T-helper 22 cell (primary cell): ENCODE measurements at places on chromosomes 11 and 22.

- no peak for DNase-seq
These were observed 372.8 kb upstream of the CCDC179 start for GRCh38 chr11:23233075-23233474.

- no peak for DNase-seq
These were observed 505.4 kb downstream of the KCNA4 start for GRCh38 chr11:29511394-29511793.

- DNase-seq = no peak
These were observed 452.7 kb upstream of the CNTN5 start for GRCh38 chr11:98568013-98568412.

DNA sequence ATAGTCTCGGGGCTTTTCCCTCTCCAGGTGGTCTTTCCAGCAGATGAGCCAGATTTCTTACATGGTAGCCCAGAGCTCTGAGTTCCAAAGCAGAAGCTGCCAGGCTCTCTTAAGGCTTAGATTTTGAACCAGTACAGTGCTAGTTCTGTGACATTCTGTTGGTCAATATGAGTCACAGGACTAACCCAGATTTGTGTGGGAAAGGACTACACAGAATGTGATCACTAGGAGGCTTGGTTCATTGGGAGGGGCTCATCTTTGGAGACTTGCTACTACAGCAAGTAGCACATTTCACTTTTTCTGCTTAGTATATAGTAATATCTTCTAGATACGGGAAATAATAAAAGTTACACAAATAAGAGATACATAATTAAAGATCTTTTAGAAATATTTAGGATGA lies 24.1 kb downstream of the RNF214 start:
- no peak for DNase-seq

GRCh38 chr11:62602141-62603071 lies 741 bp upstream of the MTA2 start:
- peak; percentile 22 for DNase-seq

DNA sequence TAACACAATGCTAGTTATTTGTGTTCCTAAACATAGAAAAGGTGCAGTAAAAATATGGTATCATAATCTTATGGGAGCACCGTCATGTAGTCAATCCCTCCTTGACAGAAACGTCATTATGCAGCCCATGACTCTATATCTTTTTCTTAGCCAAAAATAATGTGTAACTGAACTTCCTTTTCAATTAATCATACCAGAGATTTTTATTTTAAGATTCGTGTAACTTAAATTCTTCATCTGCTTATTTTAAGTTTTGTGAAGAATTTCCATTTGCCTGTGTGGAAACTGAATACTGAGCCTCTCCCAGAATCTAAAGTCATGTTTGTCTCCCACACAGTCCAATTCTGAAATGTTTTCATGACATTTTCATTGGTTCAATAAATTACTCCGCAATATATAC lies 699.1 kb downstream of the KCNA4 start:
- DNase-seq = no peak

DNA sequence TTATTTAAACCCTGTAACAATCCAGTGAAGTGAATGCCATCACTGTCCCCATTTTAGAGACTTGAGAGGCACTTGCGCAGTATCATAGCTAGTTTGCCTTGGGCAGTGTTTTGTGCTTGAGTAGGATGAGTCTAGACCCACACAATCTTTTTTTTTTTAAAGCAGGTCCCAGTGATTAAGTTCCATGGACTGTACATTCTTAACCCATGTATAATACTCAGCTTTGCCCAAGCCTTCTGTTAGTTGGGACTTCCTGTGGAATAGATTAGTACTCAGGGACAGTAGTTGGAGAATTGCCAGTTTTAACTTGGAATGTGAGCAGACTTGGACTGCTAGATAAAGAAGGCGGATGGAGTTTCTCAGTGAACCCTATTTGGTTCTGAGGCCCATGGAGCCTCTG lies 108.6 kb upstream of the RASSF10 start:
- no peak for DNase-seq

GRCh38 chr11:629237-629583 lies 2.2 kb upstream of the SCT start:
- DNase-seq = no peak

- no peak for DNase-seq
These were observed 6.5 kb upstream of the USP28 start for GRCh38 chr11:113881856-113882255.

- DNase-seq = no peak
These were observed 898 bp downstream of the ZNF215 start for GRCh38 chr11:6927030-6927617.

DNA sequence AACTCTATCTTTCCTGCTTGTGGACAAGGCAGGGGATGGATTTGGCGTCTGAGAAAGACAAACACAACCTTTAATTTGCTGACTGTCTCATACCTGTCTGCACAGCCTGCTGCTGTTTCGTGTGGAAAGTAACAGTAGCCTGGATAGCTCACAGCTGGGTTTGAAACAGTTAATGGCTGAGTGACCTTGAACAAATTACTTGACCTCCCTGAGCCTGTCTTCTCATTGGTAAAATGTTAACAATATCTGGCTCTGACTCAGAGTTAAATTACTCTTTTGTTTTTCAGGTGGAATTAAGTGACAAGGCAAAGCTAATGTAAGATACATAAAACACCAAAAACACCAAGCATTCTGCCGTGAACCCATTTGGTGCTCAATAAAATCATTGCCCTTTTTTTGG lies 41.1 kb upstream of the ADA2 start:
- no peak for DNase-seq

DNA sequence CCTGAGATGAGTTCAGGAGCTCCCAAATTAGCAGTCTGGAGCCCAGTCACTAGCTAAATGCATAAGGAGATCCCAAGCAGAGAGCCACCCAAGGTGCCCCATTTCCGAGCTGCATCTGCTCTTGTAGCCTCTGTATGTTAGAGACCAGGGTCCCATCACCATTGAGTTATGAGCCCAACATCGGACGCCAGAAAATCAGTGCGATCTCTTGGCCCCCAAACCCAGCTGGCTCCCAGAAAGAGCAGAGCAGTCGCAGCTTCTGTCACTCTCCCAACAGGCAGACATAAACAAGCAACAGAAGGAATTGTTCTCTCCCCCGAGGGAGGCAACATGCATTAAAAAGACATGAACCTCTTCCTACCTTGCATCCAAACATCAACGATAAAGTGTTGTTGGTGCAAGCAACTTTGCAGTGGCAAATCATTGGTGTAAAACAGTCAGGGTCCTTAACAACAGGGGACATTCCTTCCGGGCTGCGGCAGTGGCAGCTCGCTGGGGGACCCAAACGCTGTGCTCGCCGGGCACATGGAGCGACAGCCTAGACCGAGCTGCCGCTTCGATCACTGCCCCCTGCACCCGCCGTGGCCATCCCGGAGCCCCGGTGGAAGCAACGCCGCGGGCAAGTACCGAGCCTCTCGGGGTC lies 907.1 kb downstream of the DLG2 start:
- DNase-seq = no peak

DNA sequence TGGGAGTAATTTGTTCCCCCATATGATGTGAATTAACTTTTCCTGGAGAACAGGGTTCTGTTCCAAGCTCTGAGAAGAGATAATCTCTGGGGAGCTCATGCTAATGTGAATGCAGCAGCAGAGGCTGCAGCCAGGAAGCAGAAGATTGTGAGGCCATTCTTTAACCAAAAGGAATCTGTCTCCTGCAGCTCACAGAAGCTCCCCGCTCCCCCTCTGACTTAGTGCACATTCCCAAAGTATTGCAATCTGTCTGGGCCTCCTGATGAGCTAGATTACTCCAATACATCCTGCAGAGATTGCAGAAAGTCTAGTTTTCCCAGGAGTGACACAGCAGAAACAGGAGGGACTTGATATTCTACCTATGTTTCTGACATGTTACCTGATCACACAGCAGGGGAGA lies 420.6 kb upstream of the FAT3 start:
- DNase-seq = no peak

GRCh38 chr11:76911415-76911808 lies 50.7 kb downstream of the ACER3 start:
- DNase-seq = no peak

DNA sequence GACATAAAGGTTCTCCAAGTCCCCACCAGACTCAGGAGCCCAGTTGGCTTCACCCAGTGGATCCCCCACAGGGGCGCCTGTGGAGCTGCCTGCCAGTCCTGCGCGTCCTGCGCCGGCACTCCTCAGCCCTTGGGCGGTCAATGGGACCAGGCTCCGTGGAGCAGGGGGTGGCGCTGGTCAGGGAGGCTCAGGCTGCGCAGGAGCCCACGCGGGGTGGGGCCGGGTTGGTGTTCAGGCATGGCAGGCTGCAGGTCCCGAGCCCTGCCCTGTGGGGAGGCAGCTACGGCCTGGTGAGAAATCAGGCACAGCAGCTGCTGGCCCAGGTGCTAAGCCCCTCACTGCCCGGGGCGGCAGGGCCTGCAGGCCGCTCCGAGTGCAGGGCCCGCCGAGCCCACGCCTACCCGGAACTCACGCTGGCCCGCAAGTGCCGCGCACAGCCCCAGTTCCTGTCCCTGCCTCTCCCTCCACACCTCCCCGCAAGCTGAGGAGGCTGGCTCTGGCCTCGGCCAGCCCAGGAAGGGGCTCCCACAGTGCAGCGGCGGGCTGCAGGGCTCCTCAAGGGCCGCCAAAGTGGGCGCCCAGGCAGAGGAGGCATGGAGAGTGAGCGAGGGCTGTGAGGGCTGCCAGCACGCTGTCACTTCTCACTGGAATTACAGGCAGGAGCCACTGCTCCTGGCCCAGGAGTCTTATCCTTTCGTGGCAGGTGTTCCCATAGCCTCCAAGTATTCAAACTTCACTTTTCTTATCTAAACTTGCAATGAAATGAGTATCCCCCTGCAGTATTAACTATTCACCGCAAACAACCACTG lies 22.8 kb upstream of the ZBTB44 start:
- no peak for DNase-seq

GRCh38 chr11:38646382-38646781 lies 2048.3 kb upstream of the RAG2 start:
- DNase-seq = no peak

DNA sequence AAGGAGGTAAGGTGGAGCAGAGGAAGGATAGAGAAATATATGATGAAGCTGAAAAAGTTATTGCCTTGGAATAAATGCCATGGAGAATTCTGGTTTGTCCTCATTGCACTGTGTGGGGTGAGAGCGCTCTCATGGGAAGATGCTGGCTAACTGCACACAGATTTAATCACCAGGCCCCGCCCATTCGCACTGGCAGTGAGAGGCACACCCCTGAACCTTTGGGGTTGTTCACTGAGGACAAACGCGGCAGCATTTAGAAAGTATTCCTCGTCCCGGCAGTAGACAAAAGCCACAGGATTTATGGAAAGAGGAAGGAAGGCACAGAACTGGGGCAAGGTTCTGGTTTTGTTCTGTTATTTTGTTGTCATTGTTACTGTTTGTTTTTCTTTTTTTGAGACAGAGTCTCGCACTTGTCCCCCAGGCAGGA lies 70.2 kb downstream of the MED15 start:
- DNase-seq = no peak

DNA sequence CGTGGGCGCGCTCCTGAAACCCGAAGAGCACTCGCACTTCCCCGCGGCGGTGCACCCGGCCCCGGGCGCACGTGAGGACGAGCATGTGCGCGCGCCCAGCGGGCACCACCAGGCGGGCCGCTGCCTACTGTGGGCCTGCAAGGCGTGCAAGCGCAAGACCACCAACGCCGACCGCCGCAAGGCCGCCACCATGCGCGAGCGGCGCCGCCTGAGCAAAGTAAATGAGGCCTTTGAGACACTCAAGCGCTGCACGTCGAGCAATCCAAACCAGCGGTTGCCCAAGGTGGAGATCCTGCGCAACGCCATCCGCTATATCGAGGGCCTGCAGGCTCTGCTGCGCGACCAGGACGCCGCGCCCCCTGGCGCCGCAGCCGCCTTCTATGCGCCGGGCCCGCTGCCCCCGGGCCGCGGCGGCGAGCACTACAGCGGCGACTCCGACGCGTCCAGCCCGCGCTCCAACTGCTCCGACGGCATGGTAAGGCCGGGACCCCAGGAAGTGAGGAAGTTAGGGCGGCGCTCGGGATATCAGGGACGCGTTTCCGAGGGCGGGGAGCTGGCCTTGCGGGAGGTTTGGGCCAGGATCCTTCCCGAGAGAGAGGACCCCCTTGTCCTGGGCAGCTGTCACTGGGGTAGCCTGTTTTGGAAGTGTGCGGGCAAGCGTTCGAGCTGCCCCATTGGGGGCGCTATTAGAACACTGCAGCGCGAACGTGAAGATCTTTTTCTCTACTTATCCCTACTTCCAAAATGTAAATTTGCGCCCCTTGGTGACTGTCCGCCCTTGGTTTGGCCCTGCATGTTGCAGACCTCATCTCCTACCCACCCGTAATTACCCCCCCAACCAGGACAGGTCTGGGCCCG lies 796 bp downstream of the MYOD1 start:
- no peak for DNase-seq

GRCh38 chr11:117287668-117288067 lies 3.5 kb upstream of the BACE1-AS start:
- DNase-seq = no peak

- no peak for DNase-seq
These were observed 4.7 kb downstream of the C11orf52 start for GRCh38 chr11:111923351-111923788.

DNA sequence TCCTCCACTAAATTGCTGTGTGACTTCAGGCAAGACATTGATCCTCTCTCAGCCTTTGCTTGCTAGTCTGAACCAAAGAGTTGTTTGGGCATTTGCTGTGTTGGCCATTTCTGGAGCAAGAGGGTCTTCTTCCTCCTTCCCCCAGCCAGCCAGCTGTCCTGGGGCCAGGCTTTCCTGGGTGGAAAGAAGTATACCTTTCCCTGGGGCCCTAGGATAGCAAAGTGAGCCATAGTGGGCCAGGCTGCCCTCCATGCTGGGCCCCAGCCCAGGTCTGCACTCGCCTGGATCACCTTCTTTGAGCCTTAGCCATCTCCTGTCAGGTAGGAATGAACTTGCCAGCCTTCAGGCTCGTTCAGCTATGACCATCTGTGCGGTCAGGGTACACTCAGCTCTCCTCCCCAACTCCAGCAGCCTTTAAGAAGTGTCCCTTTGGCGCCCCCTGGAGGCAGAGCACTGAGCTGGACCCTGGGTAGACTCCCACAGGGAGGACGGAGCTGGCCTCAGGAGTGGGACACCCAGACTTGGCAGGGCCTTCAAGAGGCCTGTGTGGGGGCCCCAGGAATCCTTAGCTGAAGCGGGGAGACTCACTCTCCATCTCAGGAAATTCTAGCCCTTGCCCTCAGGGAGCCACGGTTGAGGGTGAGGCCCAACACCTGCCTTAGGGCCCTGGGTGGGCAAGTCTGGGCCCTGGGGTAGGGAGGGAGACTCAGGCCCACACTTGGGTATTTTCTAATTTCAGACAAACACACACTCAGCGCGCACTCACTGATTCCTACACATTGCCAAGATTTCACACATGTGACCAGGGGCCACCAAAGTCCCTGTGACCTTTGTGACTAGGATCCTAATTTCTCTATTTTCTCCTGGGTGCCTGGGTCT lies 35.6 kb upstream of the TPBGL start:
- DNase-seq = peak; percentile 36

DNA sequence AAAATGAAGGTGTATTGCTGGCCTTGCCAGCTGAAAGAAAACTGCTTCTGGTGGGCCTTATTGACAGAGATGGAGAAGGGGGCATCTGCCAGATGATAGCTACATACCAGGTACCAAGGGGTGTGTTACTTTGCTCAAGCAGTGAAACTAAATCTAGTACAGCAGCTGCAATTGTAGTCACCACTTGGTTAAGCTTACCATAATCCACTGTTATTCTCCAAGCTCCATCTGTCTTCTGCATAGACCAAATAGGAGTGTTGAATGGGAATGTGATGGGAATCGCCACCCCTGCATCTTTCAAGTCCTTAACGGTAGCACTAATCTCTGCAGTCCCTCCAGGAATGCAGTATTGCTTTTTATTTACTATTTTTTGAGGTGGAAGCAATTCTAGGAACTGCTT lies 45.8 kb upstream of the LIN7C start:
- no peak for DNase-seq
